ENCODE measurements at places on chromosomes 13 and 19.

GRCh38 chr19:19297759-19298158 lies 22.6 kb downstream of the SUGP1 start:
- DNase-seq: no peak

- DNase-seq: no peak
These were observed 145.8 kb downstream of the SLC7A1 start for GRCh38 chr13:29449726-29450125.

DNA sequence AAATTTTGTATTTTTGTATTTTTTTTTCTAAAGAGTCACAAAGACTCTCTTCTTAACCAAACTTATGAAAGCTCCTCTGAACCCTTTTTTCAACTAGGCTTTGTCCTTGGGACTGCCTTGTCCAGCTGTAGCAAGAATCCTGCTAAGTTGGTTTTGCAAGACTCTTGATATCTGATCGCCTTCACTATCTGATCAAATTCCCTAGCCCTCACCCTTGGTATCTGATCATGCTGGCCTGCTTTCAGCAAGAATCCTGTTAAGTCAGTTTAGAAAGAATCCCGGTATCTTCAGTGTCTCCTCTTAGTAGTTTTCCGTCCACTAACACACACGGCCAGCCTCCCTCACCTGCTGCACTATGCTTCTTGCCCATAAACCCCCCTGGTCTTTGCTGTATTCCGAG lies 1.9 kb upstream of the SIGLEC5 start:
- DNase-seq: no peak

DNA sequence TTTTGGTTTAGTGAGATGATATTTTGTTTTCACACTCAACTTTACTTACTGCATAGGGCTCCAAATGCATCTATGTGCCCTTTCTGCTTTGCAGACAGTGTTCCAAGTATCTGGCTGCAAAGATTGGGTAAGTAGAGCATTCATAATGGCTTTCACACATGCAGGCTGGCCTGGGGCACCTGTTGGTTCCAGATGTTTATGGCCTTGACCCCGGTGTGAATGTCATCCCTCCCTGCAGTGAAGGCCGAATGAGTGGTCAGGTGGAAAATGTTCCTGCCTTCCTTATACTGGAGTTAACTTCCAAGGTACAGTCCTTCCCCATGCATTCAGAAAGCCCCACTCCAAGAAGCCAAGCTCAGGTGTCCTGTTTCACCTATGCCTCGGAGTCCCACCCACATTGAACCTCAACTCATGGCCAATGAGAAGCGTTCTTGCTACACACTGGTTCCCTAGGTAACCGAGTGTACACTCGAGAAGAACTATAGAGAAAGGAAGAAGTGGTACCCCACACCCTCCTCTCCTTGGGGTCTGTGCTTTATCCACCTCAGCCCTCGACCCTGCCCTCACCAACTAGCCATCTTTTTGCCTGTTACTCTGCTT lies 23.0 kb upstream of the ZNF536 start:
- no peak for DNase-seq

DNA sequence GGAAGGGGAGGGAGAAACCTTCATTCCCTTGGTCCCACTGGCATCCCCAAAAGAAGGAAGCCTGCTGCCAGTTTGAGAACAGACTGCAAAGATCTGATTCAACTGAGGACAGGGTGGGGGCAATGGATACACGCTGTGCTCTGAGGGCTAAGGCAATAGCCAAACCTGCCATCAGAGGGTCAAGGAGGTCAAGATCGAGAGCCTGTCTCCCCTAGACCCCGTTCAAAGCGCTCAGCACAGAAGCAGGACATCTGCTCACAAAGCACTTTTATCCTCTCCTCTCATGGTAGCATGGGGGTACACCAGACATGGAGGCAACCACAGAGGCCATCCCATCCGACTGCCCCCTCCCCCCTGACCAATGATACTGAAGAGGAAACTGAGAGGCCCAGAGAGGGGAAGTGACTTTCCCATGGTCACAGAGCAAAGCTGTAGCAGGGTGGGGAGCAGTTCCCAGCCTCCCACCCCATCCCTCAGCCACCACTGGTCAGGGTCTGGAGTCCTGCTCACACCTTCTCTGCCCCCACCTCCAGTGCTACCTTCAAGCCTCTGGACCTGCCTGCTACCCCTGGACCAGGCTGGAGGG lies 11.1 kb downstream of the POU2F2 start:
- no peak for DNase-seq

- peak; percentile 50 for DNase-seq
These were observed 11.6 kb upstream of the OR1M1 start for GRCh38 chr19:9075064-9075949.

DNA sequence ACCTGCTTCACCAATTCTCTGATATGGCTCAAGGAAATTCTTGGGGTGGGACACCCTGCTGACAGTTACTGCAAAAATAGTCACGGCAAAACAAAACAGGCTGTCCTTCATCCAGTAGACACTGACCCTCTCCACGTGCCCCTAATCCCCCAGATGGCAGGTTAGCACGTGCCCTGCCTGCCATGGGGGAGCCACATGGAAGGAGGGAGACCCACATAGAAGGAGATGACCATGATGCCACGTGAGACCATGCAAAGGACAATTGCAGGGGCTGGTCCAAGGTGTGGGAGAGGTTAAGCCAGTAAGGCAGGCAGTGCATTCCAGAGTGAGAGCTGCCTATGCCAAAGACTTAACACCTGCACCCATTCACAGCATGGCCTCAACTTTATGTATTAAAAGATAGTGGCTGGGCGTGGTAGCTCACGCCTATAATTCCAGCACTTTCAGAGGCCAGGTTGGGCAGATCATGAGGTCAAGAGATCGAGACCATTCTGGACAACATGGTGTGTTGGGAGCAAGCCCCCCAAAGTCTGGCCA lies 82.7 kb downstream of the ZNF429 start:
- DNase-seq: no peak

- DNase-seq: peak; percentile 61
These were observed 9.7 kb downstream of the INAFM1 start for GRCh38 chr19:47284324-47284899.

DNA sequence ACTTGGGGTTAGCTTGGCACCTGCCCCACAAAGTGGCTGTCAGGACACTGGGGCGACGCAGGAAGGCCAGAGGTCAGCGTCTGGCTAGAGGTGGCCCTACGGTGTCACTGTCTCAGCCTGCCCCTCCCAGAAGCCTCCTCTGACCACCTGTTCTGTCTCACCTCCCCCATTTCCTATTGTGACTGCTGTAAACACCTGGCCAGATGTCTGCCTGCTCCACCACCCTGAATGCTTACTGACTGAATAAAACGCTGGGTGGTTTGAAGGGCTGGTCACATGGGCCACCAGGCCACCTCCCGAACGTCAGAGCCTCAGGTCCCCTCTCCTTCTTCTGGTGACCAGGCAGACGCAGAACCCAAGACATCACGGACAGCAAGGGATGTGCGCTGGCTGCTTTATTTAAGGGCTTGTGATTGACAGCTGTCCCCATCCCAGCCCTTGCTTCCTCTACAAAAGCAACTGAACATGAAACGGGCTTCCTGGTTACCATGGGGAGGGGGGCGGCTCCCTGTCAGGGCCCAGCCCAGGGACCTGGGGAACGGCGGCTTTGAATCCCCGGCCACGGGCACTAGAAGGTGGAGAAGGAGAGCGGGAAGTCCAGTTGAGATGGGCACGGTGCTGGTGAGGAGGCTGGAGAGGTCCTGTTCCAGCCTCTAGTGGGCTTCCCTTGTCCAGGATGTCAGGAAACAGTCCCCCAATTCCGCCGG lies 6.2 kb downstream of the ELOF1 start:
- no peak for DNase-seq

- DNase-seq: no peak
These were observed 619.0 kb downstream of the KCTD12 start for GRCh38 chr13:76267216-76267615.

- DNase-seq: no peak
These were observed 72.2 kb downstream of the DIAPH3 start for GRCh38 chr13:60091573-60091972.

- DNase-seq: peak; percentile 55
These were observed 12.2 kb downstream of the ZSCAN22 start for GRCh38 chr19:58338825-58339558.

DNA sequence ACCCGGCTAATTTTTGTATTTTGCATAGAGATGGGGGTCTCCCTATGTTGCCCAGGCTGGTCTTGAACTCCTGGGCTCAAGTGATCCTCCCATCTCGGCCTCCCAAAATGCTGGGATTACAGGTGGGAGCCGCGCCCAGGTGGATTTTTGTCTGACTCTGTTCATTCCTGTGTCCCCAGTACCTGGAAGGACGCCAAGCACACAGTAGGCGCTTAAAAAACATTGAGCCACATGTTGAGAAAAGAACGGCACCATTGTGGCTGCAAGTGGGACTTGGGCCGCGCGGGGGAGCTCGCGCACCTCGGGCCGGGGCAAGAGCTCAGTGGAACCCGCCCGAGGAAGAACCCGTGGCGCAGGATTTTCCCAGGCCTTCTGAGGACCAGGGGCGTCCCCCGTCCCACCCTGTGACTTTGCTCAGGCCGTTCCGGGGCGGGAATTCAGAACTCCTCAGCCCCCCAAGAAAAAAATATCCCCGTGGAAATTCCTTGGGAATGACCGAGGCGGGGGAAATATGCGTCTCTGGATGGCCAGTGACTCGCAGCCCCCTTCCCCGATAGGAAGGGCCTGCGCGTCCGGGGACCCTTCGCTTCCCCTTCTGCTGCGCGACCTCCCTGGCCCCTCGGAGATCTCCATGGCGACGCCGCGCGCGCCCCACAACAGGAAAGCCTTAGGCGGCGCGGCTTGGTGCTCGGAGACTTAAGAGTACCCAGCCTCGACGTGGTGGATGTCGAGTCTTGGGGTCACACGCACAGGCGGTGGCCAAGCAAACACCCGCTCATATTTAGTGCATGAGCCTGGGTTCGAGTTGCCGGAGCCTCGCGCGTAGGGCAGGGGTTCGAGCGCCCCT lies 1.4 kb upstream of the ICAM1 start:
- DNase-seq: peak; percentile 87

DNA sequence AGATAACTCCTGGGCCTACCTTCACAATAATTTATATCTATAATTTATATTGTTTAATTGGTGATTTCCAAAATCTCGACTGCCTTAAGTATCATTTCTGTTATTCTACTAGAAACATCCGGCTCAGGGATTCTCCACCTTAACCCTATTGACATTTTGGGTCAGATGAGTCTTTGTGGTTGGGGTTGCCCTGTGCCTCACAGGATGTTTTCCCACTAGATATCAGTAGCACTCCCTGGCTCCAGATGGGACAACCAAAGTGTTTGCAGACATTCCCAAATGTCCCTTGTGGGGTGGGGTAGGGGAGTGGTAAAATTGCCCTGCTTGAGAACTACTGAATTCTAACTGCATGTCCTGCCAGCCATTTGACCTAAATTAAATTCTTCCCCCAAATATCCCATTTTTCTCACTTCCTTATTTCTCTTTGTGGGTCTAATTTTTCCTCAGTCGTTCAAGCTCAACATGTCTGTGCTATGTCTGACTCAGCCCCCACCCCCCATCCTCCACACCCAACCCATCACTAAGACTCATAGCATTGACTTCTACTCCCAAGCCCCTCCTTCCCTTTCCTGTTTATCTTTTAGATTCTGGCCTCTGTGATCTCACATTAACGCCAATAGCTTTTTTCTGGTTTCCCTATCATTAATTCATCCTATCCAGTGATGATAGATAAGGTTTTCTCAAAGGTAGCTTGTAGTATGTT lies 545.1 kb downstream of the EFNB2 start:
- DNase-seq: no peak

DNA sequence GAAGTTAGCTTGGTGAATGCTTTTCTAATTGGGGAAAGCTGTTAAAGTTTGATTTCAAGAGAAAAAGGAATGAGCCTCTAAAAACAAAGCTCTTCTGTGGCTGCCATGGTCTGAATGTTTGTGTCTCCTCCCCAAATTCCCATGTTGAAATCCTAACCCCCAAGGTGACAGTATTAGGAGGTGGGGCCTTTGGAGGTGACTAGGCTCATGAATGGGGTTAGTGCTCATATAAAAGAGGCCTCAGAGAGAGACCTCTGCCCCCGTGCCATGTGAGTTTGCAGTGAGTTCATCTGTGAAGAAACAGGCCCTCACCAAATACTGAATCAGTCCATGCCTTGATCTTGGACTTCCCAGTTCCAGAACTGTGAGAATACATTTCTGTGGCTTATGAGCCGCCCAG lies 56.5 kb downstream of the ARHGEF7 start:
- no peak for DNase-seq

- DNase-seq: no peak
These were observed 379.6 kb downstream of the TSHZ3 start for GRCh38 chr19:30969591-30969990.

- peak; percentile 43 for DNase-seq
These were observed 1.7 kb downstream of the PDX1 start for GRCh38 chr13:27921421-27921960.

DNA sequence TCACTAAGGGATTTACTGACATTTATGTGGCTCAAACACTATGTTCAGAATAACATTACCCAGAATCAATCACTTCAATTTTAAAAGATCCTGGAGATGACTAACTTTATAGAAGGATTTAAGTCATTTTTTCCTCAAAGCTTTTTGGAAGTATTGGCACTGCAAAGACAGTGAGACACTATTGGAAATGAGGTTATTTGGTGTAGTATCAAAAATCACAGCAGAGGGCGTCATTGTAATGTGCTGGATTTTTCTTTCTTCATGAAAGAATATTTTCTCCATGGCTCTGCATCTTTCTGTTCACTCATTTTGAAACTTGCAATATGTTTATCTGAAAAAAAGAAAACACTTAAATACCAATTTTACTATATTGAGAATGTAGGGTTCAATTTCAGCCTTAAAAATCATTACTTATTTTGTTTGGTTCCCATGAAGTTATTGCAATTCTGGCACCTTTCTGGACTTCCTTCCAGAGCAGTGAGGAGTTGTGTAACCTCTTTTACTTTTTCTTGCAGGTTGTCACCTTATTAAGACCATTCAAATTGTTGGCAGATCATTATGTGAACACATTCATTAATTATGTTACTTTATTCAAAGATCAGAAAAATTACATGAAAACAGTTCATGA lies 3.7 kb upstream of the CSNK1A1L start:
- peak; percentile 30 for DNase-seq

DNA sequence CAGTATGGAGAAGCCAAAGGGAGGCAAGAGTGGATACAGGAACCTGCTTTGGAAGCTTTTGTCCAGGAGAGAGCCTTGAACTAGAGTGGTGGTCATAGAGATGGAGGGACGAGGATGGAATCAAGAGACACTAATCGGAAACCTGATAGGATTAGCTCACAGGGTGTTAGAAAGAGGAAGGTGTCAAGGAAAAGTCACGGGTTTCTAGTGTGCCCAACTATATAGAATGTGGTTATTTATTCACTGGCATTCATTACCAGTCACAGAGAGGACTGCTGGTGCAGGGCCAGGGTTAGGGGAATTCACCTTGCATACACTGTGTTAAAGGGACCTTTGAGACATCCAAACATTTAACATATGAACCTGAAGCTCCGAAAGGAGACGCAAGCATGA lies 43.4 kb upstream of the URAD start:
- DNase-seq: no peak

GRCh38 chr19:34172661-34173192 lies 423 bp downstream of the LSM14A start:
- DNase-seq: peak; percentile 90

GRCh38 chr19:52963247-52963618 lies 552 bp upstream of the ZNF816 start:
- peak; percentile 61 for DNase-seq

All from neural progenitor cell (in vitro differentiated cells).